NCI-H2081 treated with DMSO at 0.1 percent for 48 hours (cell line): ENCODE measurements at places on chromosomes 6 and 20.

DNA sequence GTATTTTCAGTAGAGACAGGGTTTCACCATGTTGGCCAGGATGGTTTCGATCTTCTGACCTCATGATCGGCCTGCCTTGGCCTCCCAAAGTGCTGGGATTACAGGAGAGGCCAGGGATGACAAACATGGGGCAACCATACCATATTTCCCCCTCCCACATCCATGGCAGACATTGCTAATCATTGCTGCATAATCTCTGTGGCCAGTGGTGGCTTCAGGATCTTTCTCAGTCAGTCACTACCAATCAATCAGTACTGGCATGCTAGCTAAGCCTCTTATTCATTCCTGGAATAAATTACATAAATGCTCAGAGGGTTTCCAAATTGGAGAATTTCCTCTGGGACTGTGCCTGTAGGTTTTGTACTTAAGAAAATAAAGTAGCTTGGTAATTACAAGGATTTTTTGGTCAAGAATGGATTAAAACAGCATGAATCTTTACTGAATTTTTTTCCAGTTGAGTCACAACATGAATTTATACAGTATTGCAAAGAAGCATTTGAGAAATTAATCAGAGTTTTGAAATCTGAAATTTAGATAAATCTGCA, 138.1 kb downstream of the FNDC1 start:
- no peak for DNase-seq

GRCh38 chr6:18115356-18115755, 7.1 kb downstream of the NHLRC1 start:
- DNase-seq = no peak

GRCh38 chr6:163439997-163440396, 25.5 kb downstream of the QKI start:
- DNase-seq = no peak

DNA sequence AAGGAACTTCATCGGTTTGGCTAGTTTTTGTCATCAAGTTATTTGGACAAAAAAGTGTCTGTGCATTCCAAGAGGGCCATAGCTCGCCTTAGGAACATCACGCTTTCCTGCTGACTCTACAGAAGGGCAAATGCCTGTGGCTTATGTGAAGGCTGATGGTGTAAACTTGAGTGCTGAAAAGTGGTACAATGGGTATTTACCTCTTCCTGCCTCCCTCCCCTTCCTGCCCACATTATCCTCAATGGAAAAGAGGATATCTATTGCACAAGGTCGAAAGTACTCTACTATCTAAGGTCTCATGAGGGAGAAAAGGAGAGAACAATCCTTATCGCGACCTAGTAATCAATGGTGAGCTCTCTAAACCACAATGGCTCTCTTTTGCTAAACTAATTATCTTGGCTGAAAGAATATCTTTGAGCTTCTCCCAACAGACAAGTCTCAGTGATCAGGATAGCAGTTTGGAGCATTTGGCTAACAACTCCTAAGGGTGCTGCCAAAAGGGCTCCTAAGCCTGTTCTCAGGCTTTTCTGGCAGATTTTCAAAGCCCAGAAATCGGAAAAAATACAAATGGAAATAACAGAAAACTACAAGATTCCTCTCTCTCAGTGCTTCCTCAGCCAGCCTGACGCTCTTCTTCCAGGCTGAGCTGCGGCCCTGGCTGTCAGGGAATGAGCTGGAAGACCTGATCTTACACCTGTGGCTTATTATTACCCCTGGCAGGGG, 42.6 kb upstream of the ENPP1 start:
- no peak for DNase-seq

DNA sequence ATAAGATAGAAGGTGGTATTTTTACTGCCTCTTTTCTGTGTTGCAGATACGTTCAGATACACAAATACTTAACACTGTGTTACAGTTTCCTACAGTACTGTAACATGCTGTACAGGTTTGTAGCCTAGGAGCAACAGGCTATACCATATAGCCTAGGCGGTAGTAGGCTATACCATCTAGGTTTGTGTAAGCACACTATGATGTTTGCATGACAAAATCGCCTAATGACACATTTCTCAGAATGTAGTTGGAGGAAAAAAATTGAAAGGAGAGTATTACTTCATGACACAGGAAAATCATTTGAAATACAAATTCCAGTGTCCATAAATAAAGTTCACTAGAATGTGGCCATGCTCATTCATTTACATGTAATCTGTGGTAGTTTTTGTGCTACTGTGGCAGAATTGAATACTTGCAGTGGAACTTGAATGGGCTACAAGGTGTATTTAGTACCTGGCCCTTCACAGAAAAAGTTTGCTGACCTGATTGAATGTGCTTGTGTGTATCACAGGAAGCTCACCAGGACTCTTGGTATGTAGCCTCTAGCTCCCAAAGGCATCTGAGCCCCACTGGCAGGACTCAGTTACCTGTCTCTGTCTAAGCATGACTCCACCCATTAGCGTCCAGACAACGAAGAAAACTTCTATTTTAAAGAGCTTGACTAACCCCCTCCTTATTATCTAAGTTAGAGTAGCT, 18.8 kb downstream of the TOP1 start:
- DNase-seq = no peak

DNA sequence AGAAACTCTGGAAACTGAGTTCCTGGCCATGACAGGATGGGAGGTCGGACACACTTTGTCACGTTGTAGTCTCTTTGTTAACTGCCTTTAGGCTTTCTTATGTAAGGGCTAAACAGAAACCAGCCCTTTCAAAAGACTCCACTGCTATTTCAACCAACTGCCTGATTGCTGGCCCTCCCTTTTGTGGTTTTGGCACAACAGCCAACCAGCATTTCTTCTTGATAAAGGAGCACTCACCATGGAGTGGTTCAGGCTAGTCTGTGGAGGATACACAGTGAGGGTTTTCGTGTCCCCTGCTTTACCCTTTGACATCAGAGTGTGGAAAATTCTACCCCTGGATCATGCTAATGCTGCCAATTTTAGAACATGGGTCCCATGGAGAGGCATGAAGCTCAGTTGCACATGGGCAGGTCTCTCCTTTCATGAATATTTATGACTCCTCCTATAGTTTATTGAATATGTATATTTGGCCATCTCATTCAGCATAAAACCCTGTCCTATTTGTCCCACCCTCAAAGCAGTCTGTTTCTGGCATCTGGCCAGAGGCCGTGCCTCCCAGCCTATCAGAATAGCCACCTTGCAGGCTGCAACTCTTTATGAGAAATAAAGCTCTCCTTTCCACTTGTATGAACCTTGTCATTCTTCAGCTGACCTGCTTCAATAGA, 148.3 kb downstream of the HS3ST5 start:
- DNase-seq = no peak

DNA sequence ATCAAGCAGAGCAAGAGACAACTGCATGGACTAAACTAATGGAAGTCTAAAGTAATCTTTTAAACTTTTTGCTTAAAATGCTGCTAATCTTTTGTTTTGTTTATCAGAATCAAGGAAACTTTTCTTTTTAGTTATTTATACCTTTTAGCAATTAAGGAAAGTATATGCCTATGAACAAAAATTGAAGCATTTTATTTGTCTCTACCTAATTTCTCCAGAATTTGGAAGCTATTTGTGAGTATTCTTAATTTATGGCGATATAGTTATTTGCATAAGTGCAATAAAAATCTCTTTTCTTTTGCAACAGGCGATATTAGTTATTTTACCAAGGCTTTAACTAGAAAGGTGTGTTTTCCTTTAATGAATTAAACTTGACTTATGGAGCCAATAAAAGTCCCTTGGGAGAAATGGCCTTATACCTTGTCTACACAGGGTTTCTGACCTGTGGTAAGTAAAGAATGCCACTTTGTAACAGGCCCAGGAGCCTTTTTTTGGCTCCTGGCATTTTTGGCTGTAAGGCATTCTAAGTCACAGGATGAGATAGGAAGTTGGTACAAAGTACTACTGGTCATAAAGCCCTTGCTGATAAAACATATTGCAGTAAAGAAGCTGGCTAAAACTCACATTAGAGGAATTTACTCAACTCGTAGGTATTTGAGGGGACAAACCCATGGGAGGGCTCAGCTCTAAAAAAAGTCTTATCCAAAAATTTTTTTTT, 37.2 kb downstream of the TMEM14A start:
- no peak for DNase-seq

- no peak for DNase-seq
Measured at GRCh38 chr6:28945349-28945748, 21.6 kb upstream of the TRIM27 start.

- no peak for DNase-seq
Measured at GRCh38 chr6:28709478-28710349, 184.0 kb downstream of the GPX5 start.
